Caki2 (cell line): ENCODE measurements at places on chromosomes 4 and X. TPM values are rescaled to one million over a fixed set of nuclear protein-coding genes. Genes with fewer than 3 reads are reported as not detected.

PITX2 gene
- 0.14 TPM in 1 of 2 replicates, not detected in the other for total RNA-seq

NDP gene
- not detected in 2 replicates for total RNA-seq

UGT2A2 gene
- total RNA-seq = not detected in 2 replicates

TMPRSS11F gene
- not detected in 2 replicates for total RNA-seq

MAGEA6 gene
- not detected in 2 replicates for total RNA-seq

COPS4 gene
- total RNA-seq = 53.5 and 68.7 TPM in 2 replicates

REELD1 gene
- total RNA-seq = 0.74 TPM in 1 of 2 replicates, not detected in the other

TASL gene
- not detected in 2 replicates for total RNA-seq

IGSF1 gene
- 0.81 TPM in 1 of 2 replicates, not detected in the other for total RNA-seq

MAGEA1 gene
- total RNA-seq = not detected in 2 replicates

USP46 gene
- total RNA-seq = 3.9 and 27.8 TPM in 2 replicates
